Stimulated activated CD4-positive, alpha-beta T cell treated with anti-CD3 and anti-CD28 coated beads, Interleukin-2, amount 100 ng/mL, for 4 hours (primary cell): ENCODE measurements at places on chromosomes 7 and 10.
A peak's percentile ranks its signal among the peaks of the same experiment; 100 is the strongest.

DNA sequence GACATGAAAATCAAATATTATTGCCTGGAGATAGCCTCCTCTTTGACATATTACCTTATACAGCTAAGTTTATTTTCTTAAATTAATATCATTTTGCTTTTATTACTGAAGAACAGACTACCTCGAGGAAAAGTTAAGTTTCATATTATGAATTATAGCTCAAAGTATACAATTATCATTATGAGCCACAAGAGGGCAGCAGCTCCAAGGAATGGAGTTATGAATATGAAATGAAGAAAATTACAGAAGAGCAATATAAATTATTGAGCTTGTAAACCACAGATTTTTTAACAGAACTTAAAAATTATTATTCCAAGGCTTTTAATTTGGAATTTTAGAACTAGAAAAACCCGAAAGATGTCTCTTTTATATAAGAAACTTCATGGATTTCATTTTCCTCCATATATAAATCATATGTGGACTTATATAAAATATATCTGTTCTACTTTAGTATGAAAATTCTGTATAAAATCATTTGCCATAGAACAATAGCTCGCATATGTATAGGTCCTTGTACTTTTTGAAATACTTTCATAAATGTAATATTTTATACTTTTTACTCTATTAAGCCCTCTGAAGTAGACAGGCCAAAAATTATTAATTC is 40.1 kb downstream of the IQUB start:
- no peak for DNase-seq

GRCh38 chr7:30286749-30287148 is 2.4 kb downstream of the ZNRF2 start:
- DNase-seq = no peak

- no peak for DNase-seq
These were observed 784.9 kb downstream of the DNAJB9 start for GRCh38 chr7:109354552-109354951.

GRCh38 chr10:42990721-42991441 is 86.0 kb upstream of the RET start:
- DNase-seq = no peak

- DNase-seq = no peak
These were observed 68.0 kb upstream of the FAM20C start for GRCh38 chr7:124130-124949.

DNA sequence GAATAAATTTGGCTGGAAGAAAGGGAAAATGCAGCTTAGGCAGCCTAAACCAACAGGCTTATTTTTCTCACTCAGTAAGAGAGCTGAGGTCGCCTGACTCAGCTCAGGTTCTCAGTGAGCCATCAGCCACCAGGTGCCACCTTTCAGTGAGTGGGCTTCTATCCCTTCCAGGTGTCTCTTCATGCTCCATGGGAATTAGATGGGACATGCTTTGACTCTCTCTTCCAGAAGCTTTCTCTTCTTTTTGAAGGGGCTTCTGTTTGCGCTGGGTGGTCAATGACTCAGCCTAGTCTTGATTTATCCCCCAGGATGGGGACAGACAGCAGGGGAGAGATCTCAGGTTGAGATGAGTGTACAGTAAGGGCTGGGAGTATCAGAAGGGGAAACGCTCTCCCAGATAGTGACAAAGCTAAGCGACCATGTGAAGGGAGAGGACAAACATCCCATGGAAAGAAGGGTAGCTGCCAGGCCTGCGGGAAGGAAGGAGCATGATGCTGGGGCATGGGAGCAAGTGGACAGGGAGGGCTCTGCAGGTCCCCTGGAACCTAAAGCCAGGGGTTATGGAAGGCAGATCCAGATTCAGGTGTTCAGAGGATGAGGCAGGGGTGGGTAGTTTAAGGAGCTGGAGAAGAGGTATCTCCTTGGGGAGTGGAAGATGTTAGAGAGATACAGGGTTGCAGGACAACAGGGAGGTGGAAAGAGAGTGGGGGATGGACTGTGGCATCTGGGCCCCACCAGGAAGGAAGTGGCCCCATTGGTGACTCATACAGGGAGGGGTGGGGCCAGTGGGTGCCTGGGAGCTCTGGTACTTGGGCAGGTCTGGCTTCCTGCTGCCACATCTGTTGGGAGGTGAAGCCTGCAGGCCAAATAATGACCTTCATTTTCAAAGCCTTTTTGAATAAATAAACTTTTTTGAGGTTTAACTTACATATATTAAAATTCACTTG is 32.5 kb downstream of the OGDH start:
- DNase-seq = peak; percentile 65
